ENCODE measurements at places on chromosomes 7 and 10.

DNA sequence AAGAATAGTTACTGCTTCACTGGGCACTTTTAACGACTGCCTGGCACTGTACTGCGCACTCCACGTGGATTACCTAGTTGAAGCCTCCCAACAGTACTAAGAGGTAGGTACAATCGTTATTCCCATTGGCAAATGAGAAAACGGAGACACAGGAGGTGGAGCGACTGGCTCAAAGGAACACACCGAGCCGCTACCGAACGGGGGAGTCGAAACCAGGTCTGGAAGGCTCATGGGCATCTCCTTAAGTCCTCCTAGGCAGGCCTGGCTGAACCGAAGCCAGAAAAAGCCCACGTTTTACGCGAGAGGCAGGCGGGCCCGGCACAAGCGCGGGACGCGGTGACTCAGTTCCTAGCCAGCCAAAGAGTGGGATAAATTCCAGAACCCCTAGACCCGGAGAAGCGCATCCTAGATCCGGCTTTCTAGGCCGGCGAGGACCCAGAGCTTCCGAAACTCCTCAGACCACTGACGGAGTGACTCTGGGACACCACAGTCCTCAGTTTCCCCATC lies 472 bp downstream of the PDAP1 start:
- DNase-seq: no peak

DNA sequence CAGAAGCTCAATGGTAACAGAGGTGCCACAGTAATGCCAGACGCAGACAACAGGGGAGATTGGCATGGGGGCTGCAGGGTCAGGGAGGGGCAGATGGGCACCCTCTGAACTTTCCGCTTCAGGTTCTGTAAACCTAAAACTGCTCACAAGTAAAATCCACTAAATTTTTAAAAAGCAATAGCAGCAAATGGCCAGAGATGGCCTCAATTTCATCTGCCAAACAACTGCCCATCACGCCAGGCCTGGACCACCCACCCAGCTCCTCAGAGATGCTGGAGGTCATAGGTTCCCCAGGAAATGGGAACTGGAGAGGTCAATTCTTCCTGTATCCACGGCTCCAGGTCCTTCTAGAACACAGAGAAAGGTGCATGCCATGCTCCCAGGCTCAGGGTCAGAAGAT lies 76.1 kb downstream of the PRKAG2 start:
- DNase-seq: no peak

DNA sequence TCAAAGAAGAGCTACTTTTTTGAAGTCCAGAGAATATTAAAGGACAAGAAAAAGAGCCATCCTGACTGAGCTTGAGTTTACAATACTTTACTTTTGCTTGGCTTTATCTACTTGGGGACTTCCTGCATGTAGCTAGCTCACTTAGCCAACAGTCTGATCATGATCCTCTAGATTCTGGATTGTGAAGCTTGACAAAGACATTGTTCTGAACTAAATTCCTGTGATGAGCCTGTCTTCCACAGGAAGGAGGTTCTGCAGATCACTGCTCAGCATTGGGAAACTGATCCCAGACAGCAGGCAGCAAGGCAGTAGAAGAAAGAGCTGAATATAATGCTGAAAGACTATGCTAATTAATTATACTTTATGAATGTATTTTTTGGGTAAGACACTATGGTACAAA lies 296.4 kb downstream of the DGKB start:
- DNase-seq: no peak

DNA sequence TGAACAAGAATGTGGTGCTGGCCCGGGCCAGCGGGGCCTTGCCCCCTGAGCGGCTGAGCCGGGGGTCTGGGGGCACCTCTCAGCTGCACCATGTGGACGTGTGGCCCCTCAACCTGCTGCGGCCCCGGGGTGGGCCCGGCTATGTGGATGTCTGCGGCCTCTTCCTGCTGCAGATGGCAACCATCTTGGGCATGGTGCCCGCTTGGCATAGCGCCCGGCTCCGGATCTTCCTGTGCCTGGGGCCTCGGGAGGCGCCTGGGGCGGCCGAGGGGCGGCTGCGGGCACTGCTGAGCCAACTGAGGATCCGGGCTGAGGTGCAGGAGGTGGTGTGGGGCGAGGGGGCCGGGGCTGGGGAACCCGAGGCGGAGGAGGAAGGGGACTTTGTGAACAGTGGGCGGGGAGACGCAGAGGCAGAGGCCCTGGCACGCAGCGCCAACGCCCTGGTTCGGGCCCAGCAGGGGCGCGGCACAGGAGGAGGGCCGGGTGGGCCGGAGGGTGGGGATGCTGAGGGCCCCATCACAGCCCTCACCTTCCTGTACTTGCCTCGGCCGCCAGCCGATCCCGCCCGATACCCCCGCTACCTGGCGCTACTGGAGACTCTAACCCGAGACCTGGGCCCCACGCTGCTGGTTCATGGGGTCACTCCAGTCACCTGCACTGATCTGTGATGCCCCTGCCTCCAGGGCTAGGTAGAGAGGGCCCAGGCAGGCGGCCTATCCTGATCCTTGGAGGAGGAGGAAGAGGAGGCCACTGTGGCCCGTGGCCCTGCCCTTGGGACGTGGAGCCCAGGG lies 1.1 kb upstream of the TRIP6 start:
- no peak for DNase-seq

- no peak for DNase-seq
Observed at GRCh38 chr10:83881661-83882060, 257.6 kb upstream of the GHITM start.

DNA sequence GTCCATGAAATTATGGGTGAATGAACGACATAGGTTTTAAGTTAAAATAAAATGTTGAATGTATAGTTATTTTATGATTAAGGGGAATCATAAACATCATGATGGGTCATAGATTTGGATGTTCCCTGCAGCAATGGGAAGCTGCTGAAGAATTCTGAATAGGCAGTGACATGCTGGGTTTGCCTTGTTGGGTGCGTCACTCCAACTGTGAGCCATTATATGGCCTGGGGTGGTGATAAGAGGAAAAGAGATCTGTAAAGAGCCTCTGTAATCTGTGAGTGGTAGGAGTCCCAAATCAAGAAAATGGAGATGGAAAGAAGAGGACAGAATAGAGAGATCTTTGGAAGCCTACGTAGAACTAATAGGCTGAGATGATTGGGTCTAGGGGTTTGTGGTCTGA lies 58.1 kb upstream of the GPR26 start:
- no peak for DNase-seq

All from stimulated activated CD4-positive, alpha-beta T cell treated with anti-CD3 and anti-CD28 coated beads, TNF-alpha, amount 100 ng/mL, for 1 hour (primary cell).